ENCODE measurements at places on chromosomes 6 and 20.

GRCh38 chr6:18491308-18492045, 104.3 kb downstream of the RNF144B start:
- no peak for DNase-seq

DNA sequence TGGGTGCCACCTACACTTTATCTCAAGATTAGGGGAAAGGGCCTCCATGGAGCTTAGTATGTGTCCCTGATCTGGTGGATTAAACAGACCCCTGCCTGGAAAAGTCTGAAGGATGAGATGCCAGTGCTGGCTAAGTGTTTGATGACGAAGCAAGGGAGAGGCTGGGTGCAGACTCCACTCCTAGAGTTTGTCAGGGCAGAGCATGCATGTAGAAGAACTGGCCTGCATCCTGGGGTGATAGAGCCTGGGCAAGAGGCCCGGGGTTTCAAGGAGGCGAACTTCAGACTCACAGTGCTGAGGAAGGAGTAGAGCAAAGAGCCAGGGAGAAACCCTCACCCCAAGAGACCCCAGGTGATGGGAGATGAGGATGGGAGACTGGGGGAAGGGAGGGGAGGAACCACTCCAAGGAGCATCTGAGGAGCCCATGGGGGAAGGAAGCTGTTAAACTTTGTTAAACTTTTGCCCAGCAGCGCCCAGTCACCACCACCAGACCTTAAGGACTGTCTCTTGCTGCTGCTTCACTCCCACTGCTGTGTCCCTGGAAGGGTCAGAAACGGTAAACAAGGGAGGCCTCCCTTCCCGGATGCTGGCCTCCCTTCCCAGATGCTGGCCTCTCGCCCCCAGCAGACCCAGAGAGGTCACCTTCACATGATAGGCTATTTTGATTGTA, 61.6 kb downstream of the RPRD1B start:
- no peak for DNase-seq

DNA sequence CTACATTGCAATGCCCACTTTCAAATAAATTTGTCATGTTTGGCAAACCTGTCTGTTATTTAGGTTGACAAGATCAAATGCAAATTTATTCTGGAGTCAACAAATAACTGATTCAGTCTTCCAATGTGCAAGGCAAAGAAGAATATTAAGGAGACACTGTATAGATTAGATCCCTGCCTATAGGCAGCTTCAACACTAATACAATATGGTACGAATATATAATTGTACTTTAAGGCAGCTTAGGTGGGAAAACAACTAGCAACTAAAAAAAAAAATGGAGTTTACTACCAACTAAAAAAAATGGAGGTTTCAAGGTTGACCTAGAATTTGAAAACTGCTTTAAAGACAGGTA, 1.7 kb upstream of the PHF10 start:
- no peak for DNase-seq

DNA sequence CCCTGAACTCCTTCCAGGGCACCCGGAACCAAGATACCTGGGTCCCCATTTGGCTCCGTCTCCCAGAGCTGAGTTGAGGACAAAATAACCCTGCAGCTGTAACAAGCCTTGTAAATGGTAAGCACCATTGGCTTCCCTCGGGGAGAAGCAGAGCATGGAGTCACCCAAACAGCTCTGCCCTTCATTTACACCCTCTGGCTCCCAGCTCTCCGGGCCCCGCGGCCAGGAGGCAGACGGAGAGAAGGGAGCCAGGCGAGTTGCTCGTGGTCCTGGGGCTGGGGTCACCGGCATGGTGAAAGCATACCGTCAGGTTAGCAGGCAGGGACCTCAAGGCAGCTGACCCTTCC, 2.1 kb downstream of the TFEB start:
- no peak for DNase-seq

- no peak for DNase-seq
Measured at GRCh38 chr6:22147921-22148776, 148.7 kb downstream of the PRL start.

DNA sequence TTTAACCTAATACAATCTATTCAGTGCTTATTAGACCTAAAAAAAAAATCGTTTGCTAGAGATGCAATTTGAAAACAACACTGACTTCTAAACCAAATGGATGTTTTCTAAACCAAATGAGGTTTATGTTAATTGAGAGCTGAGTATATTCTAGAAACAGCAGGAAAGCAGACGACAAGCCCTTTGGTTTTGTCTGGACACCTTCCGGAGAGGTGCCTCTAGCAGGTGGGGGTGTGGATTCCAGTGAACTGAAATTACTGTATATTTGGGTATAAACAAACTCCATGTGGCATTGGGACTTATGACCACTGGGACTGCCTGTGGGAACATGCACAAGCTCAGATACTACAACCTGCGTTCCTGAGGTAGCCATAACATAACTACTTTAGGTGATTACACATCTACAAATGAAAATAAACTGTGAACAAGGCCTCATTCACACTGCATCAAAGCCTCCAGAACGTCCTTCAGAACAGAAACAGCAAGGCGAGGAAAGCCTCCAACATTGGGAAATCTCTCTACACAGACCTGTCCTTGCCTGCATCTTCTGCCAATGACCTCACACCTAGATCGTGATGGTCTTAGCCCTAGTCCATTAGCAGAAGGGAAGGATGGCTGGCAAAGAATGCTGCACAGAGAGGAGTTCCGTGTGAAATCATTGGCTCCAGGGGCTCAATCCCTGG, 206.8 kb upstream of the FOXQ1 start:
- DNase-seq: no peak

- no peak for DNase-seq
Measured at GRCh38 chr6:29762051-29762450, 38.8 kb downstream of the HLA-F start.

- no peak for DNase-seq
Measured at GRCh38 chr6:91366781-91367180, 779.9 kb upstream of the MAP3K7 start.

DNA sequence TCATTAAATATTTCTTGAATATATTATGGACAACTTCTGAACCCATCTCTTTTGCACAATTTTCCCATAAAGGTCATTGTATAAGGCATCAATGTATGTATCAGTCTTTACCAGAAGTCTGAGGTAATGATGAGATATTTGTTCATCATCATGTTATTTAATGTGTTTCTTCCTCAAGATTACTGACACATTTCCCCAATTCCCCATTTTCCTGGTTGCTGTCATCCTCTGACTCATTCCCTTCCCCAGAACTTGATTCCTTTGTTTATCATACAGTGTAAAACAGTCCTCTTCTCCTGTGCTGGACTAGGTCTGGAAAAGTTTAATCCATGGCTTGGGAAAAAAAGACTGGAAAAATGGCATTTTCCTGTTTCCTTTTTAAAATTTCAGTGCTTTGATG, 107.9 kb upstream of the FLRT3 start:
- no peak for DNase-seq

DNA sequence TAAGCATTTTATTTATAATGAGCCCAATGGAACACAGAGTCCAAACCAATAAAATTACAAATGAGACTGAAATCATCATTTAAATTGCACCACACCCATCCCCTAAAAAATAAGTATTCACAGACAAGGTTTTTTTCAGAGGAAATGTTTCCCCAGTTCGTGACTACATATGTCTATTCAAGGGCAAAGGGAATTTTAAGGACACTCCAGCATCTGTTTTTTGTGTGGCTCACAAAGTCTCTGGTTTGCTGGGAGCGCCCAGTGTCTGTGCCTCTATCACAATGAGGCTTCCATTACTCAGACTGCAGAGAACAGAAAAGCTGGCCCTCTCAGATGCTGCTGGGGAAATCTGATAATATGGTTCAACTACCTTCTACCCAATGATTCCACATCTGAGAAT, 16.0 kb downstream of the TBX18 start:
- DNase-seq: no peak

DNA sequence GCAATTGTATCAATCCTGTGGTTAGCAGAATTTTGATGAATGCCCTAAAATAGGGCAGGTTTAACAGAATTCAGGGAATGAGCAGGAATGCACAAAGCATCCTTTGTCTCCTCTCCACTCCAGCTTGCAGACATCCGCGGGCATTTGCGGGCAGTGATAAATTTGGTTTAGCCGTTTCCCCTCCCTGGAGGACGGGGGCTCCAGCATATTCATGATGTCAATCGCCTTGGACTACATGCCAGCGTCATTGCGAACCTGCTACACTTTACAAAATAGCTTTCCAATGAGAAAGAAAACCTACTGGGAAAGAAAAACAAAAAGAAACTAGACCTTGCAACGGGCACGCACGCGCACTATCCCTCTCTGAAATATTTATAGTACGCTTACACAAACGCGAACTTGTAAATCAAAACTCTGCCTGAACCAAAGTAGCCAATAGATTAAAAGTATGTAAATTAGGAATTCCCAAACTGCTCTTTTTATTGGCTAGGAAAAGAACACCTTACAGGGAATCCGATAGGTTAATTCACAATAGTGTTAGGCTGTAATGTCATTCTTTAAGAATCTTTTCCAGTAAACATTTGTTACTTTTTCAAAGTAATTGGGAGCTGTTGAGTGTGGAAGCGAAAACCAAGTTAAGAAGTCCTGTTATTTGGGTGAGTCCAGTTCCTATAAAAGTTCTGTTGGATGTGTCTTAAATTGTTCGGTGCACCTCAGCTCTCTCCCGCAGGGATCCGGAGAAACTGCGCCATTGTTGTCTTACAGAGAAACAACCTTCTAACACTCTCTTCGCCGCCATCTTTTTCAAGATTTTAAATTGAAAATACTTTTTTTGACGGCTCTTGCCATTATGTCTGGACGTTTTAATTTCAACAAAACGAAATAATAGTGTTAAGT, 136.7 kb downstream of the HFE start:
- DNase-seq: no peak

- no peak for DNase-seq
Measured at GRCh38 chr6:129233458-129234134, 350.7 kb downstream of the LAMA2 start.

- DNase-seq: no peak
Measured at GRCh38 chr6:30035784-30036183, 25.3 kb upstream of the POLR1H start.

DNA sequence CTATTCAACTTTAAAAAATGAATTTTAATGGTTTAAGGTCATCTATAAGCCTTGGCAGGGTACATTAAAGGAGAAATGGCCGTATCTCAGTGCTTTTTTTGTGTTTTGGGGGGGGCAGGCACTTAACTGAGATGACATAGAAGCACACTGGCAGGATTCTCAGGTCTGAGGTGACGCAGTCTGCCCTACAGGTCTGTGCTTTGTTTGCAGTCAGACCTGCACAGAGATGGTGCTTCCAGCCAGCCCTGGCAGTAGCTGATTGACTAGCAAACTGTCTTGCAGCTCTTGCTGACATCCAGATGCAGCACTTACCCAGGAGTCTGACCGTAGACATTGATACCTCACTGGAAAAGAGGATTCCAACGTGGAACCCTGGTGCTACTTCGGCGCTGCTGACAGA, 249.1 kb downstream of the FOXC1 start:
- DNase-seq: no peak

DNA sequence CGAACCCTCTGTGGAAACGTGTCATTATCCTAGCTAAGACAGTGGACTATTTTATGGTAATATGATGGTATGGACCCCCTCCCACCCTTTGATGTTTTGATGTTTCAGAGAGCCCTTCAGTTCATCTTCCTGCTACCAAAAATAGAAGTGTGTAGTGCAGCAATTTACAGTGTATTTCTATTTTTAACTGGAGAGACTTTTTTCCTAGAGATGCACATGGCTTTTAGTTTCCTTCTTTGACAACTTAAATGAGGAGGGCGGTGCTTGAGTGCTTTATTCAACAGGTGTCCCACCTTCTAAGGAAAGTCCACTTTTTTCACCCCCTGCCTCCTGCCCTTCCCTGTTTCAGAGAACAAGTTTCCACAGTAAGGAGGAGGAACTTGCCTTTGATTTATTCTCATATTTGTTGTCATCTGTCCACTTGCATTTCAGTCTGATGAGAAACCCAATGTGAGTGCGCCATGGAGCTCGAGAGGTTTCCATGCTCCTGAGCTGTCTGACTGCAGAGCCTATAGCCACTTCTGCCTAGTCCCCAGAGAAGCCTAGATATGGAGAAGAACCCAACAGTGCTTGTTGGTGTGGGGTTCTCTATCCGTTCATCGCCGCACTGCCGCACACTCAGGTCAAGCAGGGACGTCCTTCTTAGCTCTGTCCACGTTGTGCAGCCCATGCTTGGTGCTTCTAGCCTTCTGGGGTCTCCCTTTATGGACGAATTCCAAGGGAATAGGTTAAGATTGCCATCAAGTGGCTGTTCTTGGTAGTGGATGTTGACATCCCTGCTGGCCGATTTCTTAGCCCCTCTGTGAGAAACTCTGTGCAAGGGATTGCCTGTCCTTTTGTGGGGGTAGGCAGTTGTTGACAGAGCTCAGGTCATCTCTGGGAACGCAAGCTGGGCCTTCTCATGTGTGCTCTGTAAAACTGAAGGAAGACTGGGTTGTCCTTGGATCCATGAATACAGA, 144.2 kb downstream of the JARID2 start:
- DNase-seq: peak; percentile 55

Data from GDM1 (cell line).